Activated T-helper 2 cell treated with anti-CD3 and anti-CD28 coated beads, Interferon-gamma antibody, Interleukin-2, Interleukin-4, amounts not matched to agents 10 μg/mL and 5 μg/mL and 100 μg/mL, durations not matched to agents 14 hours and 24 hours and 36 hours (primary cell): ENCODE measurements at places on chromosomes 4 and X. TPM values are rescaled to one million over a fixed set of nuclear protein-coding genes. Genes with fewer than 3 reads are reported as not detected.

The CLGN gene
- 0.11 and 0.30 TPM in 2 replicates for total RNA-seq

DNA sequence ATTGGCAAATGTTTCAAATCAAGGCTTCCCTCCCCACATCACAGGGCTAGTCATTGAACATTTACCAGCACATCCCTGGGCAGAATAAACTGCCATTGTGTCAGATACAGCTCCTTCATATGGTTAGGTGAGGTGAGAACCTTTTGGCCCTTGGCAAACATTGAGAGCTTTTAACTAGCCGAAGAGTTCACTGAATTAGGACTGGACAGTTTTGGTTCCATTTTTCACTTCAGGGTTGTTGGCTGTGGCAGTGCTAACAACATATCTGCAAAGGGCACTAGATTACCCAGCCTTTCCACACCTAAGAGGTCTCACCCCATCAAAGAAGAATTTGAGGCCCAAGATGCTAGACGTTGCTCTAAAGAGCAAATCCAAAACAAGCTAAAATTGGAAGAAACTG lies 180.7 kb downstream of the GUCY2F start:
- no peak for DNase-seq
- no peak overlapping the region for H3K4me3 ChIP-seq
- H3K27me3 ChIP-seq, result no peaks in the 10 kb centered on the region
- no peaks in the 10 kb centered on the region for H3K4me1 ChIP-seq
- H3K27ac ChIP-seq, result no peak overlapping the region

DNA sequence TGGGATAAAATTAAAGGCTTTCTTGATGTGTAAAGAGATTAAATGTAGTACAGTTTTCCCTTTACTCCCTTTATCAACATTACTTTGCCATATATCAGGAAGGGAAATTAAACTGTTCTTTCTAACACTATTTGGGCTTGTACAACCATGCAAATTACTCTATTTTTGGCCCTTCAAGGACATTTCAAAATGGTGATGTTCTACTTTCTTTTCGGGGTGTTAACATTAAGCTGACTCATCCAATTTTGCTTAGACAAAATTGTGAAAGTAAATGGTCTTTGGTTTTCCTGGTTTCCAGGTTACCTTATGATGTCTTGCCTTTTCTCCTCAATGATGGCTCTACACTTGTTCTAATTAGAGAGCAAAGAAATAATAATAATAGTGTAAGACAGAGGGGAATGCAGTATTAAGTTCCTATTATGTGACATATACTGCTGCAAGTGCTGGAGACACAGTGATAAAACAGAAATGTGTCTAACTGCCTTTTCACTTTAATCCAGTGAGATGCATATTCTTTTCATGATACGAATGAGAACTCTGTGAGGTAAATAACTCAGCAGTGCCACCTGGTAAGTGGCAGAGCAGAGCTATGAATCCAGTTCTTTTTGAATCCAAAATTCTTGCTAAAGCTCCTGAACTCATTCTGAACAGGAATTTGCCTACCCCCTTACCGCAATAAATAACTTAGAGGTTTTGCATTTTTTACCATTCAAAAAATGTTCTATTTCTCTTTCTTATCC lies 35.7 kb upstream of the PDE5A start:
- H3K4me1 ChIP-seq, result no peaks in the 10 kb centered on the region
- no peak overlapping the region for H3K4me3 ChIP-seq
- no peaks in the 10 kb centered on the region for H3K27me3 ChIP-seq
- H3K36me3 ChIP-seq, result no peaks in the 10 kb centered on the region

DNA sequence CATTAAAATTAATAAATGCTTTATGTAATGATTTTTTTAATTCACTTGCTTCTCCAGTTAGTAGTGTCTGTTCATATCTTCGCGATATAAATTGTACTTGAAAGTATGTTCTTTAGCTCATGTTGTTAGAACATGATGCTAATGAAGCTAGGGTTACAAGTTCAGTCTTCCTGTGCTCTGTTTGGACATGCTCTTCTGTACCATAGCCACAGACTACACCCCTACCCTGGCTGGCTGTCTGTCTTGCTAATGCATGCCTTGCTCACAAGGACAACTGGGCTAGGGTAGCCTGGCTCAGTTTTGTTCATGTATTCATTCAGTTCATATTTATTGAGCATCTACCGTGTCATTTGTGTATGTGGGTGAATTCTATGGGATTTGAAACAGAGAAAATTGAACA lies 50.8 kb upstream of the MTMR1 start:
- no peaks in the 10 kb centered on the region for H3K27me3 ChIP-seq
- H3K4me1 ChIP-seq, result no peaks in the 10 kb centered on the region
- no peak for DNase-seq
- no peak overlapping the region for H3K27ac ChIP-seq
- peaks cover 44% of the 10 kb centered on the region for H3K36me3 ChIP-seq

GRCh38 chr4:168440442-168441264 lies 39.6 kb downstream of the DDX60L start:
- H3K27ac ChIP-seq, result no peak overlapping the region
- DNase-seq, result no peak
- no peaks in the 10 kb centered on the region for H3K27me3 ChIP-seq
- H3K36me3 ChIP-seq, result peaks cover 12% of the 10 kb centered on the region

- H3K4me1 ChIP-seq, result no peaks in the 10 kb centered on the region
- no peak overlapping the region for H3K4me3 ChIP-seq
- no peak overlapping the region for H3K27ac ChIP-seq
- H3K27me3 ChIP-seq, result no peaks in the 10 kb centered on the region
Observed at GRCh38 chr4:148964456-148964855, 522.2 kb upstream of the NR3C2 start.
